HFF-Myc (cell line): ENCODE measurements at places on chromosomes 3 and 15.

DNA sequence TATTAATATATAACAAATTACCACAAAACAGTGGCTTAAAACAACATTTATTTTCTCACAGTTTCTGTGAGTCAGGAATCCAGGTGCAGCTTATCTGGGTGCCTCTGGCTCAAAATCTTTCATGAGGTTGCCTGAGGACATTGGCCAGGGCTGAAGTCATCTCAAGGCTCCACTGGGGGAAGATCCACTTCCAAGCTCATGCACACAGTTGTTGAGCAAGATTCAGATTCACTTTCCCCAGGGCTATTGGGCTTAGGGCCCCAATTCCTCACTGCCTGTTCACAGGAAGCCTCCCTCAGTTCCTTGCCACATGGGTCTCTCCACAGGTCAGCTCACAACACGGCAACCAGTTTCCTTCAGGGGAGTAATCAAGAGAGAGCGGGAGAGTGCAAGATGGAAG lies 35.0 kb downstream of the RFTN1 start:
- DNase-seq = no peak

GRCh38 chr15:83474578-83474977 lies 27.4 kb downstream of the SH3GL3 start:
- no peak for DNase-seq

DNA sequence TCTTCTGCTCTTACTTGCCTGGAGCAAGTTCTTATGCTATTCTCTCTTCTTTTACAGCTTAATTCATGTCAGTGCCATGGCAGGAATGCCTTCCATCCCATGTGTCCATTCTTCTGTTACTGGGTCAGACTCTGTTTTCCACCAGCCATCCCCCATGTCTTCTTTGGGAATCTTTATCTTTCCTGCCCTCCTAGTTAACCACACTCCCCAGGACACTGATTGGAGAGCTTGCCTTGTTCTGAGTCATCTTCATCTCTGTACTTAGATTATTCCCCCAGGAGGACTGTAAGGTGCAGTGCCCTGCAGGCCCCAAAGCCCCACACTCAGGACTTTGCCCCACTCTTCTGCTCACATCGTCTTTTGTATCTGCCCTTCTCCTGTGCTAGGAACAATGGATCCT lies 3.6 kb downstream of the ABHD17C start:
- no peak for DNase-seq

- no peak for DNase-seq
These were observed 30.0 kb upstream of the TSEN2 start for GRCh38 chr3:12454076-12454815.

DNA sequence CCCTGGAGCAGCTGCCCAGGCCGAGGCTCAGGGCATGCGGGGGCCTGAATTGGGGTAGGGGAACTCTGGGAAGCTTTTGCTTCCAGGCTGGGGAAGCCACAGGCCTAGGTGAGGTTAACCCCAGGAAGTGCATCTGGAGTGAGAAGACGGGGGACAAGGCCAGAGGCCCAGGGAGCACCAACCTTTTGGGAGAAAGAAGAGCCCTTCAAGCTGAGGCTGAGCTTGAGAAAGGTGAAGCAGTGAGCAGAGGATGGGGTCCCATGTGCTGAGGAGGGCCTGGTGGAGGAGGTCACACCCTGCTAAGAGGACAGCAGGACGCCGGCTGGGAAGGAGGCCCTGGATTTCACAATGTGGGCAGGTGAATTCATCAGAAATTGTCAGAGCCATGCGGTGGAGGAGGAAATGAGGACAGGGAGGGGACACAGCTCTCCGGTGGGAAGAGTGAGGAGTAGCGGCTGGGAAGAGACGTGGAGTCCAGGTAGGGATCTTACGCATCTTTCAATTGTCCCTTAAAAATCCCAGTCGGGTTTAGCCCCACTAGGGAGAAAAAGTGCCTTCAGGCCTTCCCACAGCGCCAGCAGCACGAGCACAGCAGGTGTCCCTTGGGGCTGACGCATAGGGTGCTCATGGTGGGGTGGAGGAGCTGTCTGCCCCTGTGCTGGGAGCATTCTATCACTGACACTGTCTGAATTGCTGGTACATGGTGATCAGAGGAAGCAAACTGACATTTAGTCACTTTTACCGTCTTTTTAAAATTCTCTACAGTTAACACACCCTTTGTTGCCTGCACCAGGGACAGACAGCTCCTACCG lies 50.9 kb downstream of the HCN4 start:
- DNase-seq = no peak

DNA sequence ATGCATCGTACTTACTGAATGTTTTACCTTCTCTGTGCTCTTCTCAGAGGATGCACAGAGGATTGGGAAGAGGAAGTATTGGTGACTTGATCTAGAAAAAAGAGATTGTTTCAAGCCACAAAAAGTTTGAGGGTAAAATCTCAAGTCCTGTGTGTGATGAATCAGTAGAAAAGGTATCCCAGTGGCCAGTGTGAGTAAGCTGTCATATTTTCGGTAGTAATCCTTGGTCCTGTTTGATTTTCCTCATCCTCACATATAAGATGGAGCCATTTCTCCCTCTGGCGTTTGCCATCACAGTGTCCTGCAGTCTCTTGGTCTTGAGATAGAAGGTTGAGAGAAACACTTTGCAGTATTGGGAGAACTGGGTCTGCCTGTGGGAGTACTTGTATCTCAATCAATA lies 166.8 kb downstream of the LPP start:
- DNase-seq = no peak

GRCh38 chr15:85980946-85981345 lies 98.7 kb upstream of the AGBL1 start:
- DNase-seq = no peak

DNA sequence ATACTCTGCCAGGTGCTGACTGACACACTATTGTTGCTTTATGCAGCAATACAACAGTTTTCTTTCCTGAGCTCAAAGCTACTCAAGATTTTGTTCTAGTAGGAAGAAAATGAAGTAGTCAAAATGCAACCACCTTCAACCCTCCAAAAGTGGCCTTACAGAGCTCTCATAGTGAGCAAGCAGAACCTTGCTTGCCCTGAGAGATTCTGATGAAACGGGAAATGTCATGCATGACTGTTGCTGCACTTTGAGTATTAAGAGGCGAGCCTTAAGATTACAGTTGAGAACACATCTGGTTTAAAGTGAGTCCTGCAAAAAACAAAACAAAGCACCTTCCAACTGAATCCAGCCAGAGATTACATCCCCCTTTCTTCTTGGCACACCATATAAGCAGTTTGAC lies 29.7 kb downstream of the MINDY4B start:
- no peak for DNase-seq

- no peak for DNase-seq
These were observed 9.5 kb downstream of the CHSY1 start for GRCh38 chr15:101242160-101242998.

DNA sequence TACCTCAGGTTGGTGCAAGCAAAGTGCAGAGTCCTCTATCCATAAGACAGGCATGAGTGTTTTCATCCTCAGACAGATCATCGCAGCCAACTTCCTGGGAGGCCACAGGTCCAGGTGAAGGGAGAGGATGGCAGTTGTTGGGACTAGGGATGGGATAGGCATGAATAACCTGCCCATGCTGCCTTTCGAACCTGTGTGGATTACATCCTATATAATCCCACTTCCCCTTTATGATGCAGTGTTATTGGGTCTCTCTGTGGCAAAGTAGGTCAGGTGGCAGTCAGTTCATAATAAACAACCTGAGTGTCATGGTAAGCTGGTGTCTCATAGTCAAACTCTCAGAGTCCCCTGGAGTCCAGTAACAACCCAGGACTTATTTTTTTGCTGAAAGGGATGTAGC lies 40.4 kb downstream of the CCR3 start:
- DNase-seq = no peak

DNA sequence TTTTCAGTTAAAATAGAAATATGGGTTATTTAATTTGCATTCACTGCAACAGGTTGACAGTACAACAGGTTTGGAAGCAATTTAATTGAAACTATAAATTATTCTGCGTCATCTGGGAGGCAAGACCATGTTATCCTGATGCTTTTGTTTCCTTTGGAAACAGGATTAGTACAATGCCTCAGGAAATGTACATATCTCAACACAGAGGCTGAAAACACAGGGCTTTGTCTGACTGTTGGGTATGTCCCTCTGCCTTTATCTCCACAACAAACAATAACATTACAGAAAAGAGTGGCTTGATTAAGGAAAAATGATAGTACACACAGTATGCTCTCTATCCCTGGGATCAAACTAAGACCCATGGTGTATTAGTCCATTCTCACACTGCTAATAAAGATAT lies 95.7 kb downstream of the KCNMB2 start:
- no peak for DNase-seq

GRCh38 chr3:94065819-94066480 lies 3.1 kb downstream of the NSUN3 start:
- DNase-seq = no peak

DNA sequence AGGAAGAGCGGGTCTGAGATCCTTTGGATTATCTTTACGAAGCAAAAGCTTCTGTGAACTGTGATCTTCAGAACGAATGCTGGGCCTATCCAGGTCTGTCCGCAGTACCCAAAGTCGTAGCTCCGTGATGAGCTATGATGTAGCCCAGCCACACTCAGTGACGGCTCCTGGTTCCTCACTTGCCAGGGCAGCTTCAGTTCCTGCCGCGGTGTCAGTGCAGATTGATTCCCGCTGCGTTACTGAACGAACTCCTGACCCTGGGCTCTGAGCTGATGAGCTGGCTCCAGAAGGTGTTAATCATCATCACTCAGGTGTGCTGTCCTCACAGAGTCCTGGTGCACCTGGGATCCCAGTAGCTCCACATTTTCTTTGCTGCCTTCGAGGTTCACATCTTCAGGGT lies 45.0 kb downstream of the TMEM44 start:
- no peak for DNase-seq

DNA sequence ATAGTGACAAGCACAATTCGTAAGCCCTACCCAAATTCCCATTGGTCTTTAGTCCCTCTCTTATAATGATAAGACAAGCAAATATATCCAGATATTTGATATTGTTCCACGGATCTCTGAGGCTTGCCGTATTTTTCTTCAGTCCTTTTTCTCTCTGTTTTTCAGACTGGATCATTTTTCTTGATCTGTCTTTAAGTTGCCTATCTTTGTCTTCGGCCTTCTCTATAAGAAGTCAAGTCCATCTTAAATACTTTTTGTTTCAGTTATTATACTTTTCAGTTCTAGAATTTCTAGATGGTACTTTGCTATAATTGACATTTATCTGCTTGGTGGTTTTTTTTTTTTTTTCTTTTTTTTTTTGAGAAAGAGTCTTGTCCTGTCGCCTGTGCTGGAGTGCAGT lies 13.7 kb upstream of the BLM start:
- no peak for DNase-seq

- peak; percentile 6 for DNase-seq
These were observed 28.2 kb downstream of the MYEF2 start for GRCh38 chr15:48149858-48150257.

- no peak for DNase-seq
These were observed 128.9 kb downstream of the KLF13 start for GRCh38 chr15:31455499-31455898.

- no peak for DNase-seq
These were observed 481.9 kb upstream of the CNTN4 start for GRCh38 chr3:1616744-1617143.

DNA sequence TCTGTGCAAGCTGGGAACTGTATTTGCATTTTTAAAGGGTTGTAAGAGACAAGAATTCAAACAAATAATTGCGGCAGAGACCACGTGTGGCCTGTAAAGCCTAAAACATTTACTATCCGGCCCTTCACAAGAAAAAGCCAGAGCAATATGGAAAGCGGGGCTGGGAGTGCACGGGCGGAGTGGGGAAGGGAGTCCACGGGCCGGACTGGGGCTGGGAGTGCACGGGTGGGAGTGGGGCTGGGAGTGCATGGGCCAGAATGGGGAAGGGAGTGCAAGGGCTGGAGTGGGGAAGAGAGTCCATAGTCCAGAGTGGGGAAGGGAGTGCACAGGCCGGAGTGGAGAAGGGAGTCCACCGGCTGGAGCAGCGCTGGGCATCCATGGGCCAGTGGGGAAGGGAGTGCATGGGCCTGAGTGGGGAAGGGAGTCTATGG lies 41.2 kb downstream of the KLF15 start:
- no peak for DNase-seq

DNA sequence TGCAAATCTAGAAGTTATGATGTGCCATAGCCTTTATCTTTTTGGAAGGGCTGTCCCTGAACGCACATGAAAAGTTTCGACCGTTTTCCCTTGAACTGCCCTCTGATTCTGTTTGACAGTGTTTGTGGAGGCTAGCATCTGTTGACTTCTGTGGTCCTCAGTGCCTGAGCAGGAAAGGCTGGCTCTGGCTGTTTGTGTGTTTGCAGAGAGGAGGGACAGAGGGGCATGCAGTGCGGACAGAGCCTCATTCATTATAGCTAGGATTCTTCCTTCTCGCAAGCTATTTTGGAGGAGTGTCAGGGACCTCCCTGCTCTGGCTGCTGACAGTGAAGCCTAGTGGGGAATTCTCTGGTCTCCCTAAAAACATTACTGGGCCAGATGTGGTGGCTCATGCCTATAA lies 64.5 kb downstream of the CDAN1 start:
- no peak for DNase-seq

DNA sequence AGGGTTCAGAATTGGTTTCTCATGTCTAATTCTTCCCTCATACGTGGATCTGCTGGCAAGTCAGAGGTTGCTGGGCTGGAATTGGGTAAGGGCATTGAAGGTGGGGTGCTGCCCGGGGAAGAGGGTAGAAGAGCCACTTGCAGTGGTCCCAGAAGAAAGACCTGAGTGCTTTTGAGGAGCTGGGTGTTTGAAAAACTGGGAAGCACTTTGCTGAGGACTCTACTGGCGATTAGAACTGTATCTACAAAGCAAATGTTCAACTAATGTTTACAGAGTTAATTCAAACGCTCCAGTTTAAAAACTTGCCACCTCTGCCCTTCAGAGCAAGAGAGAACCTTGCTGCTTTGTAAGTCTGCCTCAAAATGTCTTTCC lies 21.9 kb downstream of the TRIM71 start:
- no peak for DNase-seq

DNA sequence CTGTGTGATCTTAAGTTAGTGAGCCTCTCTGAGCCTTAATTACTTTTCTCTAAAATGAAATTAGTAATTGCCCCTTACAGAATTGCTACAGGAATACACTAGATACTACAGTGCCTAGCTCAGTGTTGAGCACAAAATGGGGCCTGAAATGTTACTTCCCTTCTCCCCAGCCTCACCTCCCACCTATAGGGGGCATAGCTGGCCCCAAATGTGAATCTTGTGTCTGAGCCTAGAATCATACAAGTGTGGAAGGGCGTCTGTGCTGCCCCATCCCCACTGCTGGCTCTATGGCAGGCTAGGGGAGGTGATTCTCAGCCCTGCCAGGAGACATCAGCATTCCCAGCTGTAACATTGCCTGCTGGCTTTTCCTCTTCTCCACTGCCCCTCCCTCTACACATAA lies 42.7 kb downstream of the IFT122 start:
- no peak for DNase-seq

- no peak for DNase-seq
These were observed 5.7 kb downstream of the NR2F2 start for GRCh38 chr15:96336108-96336595.

DNA sequence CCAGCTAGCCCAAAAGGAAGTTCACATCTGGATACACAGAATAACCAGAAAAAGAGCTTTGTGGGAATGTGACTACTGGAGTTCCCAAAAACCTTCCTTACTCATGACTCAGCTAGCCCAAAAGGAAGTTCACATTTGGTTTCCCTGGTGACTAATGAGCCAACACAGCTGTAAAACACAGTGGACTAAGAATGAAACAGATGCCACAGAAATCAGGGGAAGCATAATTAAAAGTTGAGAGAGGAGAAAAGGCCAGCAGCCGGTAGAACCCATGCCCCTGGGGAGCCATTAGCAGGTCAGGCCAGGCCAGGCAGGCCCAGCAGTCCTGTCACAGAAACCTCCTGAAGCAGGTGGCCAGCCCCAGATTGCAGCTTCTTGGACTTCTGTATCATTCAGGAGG lies 130.3 kb downstream of the GHSR start:
- peak; percentile 97 for DNase-seq
